ENCODE measurements at places on chromosomes 13 and 19. TPM values are rescaled to one million over a fixed set of nuclear protein-coding genes. Genes with fewer than 3 reads are reported as not detected.
A peak's percentile ranks its signal among the peaks of the same experiment; 100 is the strongest.

DNA sequence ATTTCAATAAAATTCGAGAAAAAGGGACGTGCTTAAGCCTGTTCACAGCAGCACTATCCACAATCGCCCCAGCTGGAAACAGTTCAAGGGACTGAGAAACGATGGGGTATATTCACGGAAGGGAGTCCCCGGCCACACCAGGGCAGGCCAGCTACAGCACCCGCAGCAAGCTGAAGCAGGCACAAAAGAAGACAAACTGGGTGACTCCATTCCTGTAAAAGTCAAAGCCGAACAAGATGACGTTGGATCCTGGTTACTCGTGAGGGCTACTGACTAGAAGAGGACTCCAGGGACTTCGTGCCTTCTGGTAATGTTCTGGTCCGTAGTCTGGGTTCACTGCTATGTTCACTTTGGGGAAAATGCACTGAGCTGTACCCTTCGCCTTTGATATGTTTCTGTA, 57.6 kb downstream of the COL4A1 start:
- no peak for DNase-seq

NAT14 gene
- total RNA-seq: 12.0 TPM

SLC10A2 gene
- not detected for total RNA-seq

BRME1 gene
- total RNA-seq: 4.4 TPM

IGFL3 gene
- not detected for total RNA-seq

ZIK1 gene
- total RNA-seq: 5.7 TPM

- no peak for DNase-seq
Observed at GRCh38 chr19:9308091-9308770, 1.4 kb downstream of the ZNF699 start.

GRCh38 chr13:33050161-33050560, 33.9 kb downstream of the KL start:
- no peak for DNase-seq

DNA sequence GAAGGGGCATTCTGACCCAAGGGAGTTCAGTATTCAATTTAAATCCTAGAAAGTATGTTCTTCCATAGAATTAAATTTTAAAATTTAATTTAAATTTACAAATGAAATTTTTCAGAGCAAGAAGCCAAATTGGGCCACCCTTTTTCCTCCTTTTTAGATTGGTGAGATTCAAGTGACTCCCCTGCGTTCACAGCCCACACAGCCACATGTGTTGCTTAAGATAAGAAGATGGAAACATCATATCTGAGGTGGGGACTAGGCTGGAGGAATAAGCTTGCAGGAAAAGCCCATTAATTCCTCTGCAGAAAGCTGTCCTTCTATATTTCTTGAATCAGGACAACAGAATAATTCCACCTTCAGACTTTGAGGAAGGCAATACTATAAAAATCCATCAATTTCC, 392.7 kb upstream of the ZNF507 start:
- no peak for DNase-seq

DNA sequence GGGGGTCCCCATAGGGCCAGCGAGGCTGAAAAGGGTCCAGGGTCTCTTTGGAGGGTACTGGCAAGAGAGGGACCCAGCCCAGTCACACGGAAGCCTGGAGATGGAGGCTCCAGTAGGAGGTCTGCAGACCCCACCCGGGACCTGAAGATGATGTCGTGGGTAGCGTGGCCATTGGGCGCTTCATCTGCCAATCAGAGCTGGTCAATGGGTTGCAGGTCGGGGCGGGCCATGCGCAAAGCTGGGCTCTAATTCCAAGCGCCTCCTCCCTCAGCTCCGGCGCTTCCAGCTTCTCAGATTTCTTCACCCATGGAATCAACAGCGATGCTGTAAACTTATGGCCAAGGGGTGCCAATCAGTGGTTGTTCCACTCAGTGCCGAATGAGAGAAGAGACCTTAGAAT, 10.9 kb downstream of the SIGLEC12 start:
- DNase-seq: no peak

- no peak for DNase-seq
Observed at GRCh38 chr13:111215081-111216047, 100.3 kb downstream of the ARHGEF7 start.

GRCh38 chr19:14337510-14337909, 43.7 kb upstream of the ADGRE5 start:
- peak; percentile 46 for DNase-seq

CEACAM8 gene
- not detected for total RNA-seq

HOOK2 gene
- 17.8 TPM for total RNA-seq

HSD17B14 gene
- 0.50 TPM for total RNA-seq

DNA sequence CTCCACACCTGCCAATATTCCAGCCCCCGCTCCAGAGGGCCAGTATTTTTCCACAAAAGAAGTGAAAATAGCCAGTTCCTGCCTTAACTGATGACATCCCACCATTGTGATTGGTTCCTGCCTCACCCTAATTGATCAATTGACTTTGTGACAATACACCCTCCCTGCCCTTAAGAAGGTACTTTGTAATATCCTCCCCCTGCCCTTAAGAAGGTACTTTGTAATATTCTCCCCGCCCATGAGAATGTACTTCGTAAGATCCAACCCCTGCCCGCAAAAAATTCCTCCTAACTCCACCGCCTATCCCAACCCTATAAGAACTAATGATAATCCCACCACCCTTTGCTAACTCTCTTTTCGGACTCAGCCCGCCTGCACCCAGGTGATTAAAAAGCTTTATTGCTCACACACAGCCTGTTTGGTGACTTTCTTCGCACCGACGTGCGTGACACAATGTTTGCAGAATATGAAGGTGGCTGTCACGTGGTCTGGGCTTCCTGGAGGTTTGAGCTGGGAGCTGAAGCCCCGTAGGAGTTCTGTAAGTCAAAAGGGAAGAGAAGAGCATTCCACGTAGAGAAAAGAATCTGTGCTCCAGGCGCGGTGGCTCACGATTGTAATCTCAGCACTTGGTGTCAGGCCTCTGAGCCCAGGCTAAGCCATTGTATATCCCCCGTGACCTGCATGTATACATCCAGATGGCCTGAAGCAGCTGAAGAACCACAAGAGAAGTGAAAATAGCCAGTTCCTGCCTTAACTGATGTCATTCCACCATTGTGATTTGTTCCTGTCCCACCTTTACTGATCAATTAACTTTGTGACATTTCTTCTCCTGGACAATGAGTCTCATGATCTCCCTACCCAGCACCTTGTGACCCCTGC, 6.2 kb upstream of the FUT3 start:
- DNase-seq: no peak

DNA sequence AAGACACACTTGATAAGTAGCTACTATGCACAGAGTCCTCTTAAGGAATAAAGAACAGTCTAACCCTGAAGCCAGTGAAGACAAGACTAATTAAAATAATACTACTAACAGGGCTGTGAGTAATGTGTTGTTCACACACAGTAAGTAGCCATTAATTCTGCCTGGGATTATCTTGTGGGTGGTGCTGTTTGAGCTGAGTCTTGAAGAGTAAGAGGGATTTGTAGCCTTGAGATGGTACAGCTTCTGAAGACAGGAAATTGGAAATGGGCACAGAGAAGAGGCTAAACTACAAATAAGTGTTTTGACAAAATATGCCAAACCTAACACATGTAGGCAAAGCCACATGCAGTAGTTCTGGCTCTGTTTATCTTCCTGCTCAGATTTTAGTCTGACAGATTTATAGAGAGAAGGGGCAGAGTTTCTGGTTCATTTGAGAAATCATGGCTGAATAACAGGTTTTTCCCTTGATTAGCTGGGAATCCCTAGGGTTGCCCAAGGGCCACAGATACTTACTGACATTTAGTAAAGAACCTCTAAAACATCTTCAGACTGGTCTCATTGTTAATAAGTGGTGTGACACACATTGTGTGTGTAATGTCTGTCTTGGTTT, 38.0 kb downstream of the ITGBL1 start:
- no peak for DNase-seq

- no peak for DNase-seq
Observed at GRCh38 chr13:28041031-28041461, 52.6 kb upstream of the URAD start.

GRCh38 chr19:32859591-32859990, 10.0 kb downstream of the SLC7A9 start:
- no peak for DNase-seq

METTL21C gene
- not detected for total RNA-seq

SIGLEC10 gene
- total RNA-seq: 0.88 TPM

PLD3 gene
- total RNA-seq: 100 TPM

CEBPA gene
- total RNA-seq: 0.20 TPM

- no peak for DNase-seq
Observed at GRCh38 chr19:4456476-4456842, 1.1 kb downstream of the UBXN6 start.

WBP4 gene
- total RNA-seq: 9.0 TPM

DNA sequence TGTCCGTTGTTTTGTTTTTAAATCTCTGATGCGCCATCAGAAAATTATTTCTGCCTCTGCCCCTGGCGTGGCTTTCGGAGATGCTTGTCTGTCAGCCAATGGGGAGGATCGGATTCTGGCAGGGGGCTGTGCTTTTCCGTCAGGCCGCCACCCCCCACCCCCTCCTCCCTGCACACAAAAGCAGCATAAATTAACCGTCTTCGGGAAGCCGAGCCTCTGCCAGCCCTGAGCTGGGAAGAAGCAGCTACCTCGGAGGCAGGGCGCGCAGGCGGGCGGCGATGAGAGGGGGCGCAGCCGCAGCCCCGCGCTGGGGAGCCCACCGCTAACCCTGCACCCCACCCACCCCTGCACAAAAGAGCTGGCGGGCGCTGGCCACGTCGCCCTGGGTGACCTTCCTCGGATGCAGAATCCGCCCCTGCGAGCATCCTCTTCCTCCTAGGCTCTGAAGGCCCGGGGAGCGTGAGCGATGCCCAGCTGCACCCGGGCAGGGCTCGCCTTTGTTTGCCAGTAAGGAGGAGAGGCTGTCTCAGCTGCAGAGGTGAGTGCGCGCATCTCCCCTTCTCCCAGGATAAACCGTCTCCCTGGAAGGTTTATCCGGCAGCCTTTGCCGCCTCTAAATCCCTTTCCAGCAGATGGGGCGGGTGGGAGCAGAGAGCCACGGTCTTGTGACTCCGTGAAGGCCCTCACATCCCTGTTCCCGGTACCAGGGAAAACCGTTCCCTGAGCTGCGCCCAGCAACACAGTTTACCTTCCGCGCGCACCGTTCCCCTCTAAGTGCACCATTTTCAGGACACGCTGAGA, at the start of gene ATCAY:
TSS of gene ATCAY (plus strand) at position 215 of the 801 bp plus-strand sequence. CDS start 5,083 bp downstream, outside the sequence.
- no peak for DNase-seq

All from activated CD4-positive, alpha-beta memory T cell treated with anti-CD3 and anti-CD28 coated beads, Interleukin-2, amount 10 ng/mL, durations not matched to agents 7 days and 5 days (primary cell).